ENCODE measurements at places on chromosomes 16 and 17. TPM values are rescaled to one million over a fixed set of nuclear protein-coding genes. Genes with fewer than 3 reads are reported as not detected.

RMI2 gene
- total RNA-seq: 11.1 TPM

DHRS7C gene
- not detected for total RNA-seq

DOC2A gene
- total RNA-seq: 0.58 TPM

KRTAP2-1 gene
- not detected for total RNA-seq

PRSS53 gene
- total RNA-seq: 4.5 TPM

AGRP gene
- total RNA-seq: not detected

GAS2L2 gene
- not detected for total RNA-seq

SDR42E1 gene
- total RNA-seq: 0.07 TPM

KCNJ2 gene
- 15.5 TPM for total RNA-seq

PABPN1L gene
- total RNA-seq: not detected

CCL3 gene
- total RNA-seq: not detected

SSTR5 gene
- 0.24 TPM for total RNA-seq

GNAO1 gene
- total RNA-seq: not detected

FAM20A gene
- not detected for total RNA-seq

SPATA22 gene
- not detected for total RNA-seq

SLC46A1 gene
- total RNA-seq: 1.8 TPM

CFAP52 gene
- total RNA-seq: not detected

COX6A2 gene
- total RNA-seq: not detected

EDC4 gene
- total RNA-seq: 81.2 TPM

CD300LB gene
- not detected for total RNA-seq

TP53TG3B gene
- total RNA-seq: not detected

PLK1 gene
- total RNA-seq: 100 TPM
